NK-92 treated with Interleukin-12 subunit alpha and Interleukin-12 subunit beta, amount 100 ng/mL, for 24 hours (cell line): ENCODE measurements at places on chromosomes 4 and X.

DNA sequence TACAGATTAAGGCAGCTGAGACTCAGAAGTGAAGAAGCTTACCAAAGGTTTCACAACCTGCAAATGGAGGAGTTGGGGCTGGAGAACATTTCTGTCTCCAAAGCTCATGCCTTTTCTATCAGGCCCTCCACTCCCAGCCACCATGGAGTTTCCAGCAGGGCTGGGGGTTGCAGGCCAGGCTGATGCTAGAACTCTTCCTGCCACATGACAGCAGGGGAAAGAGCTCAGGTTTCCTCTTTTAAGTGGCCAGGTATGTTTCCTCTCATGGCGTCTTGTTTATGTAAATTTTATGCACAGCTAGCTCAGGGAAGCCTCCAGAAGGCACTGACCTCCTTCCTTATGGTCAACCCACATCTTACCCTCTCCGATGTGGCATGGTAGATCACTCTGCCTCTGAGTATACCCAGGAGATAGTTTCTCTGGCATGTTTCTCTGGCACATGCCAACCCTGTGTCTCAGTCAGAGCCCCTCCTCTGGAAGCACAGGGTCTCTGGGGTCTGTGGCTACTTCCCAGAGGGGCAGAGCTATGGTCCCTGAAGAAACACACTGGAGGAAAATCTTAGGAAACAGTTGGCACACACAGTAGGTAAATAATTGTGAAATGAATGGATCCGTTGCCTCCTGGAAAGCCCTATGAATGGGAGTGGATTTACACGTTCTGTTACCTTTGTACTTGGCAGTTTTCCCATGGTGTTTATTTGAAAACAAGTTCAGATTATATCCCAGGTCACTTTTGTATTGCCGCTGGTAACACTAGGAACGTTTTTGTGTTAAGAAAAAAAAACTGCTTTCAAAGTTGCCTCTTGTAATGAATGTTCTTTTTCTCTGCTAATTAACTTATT lies 28.9 kb downstream of the PDK3 start:
- DNase-seq: no peak

DNA sequence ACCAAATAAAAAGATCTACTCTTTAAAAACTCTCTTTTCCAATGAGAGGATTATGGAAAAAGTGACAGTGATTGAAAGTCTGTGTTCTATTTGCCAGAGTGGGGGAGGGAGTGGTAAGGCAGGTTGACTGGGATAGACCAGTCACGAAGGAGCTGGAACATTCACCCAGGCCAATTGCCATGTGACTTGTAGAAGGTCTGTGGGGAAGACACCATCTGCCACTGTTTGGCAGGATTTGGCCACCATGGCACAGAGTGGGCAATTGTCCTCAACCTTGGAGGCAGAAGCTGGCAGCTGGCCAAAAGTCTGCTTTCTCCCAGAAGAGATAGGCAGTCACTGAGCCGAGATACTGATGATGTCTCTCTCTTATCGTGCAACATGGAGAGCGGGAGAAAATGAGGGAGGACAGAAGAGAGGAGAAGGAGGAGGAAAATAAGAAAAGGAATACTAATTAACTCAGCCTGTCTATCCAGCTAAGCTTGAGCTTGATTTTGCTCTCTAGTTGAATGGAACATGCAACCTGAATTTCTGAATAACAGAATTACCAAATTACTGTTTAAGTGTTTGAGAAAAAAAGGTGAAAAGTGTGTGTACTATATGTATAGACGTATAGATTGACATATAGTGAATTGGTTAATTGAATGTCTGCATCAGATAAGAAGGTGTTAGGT lies 267.1 kb downstream of the ARHGAP24 start:
- DNase-seq: no peak

DNA sequence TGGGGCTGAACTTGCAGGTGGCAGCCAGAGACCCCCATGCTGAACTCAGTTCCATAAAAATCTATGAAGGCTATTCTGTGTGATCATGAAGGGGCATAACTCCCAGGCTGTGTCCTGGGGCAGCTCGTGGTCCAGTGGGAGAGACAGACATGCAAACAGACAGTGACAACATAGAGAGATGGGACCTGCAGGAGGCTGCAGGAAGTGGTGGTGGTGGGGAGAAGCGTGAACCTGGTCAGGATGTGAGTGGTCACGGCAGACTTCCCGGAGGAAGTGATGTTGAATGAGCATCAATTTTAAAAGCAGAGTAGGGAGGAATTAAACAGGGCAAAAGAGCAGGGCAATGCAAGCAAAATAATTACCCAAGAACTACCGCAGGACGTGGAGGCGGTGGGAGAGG lies 23.2 kb upstream of the SORCS2 start:
- DNase-seq: no peak

DNA sequence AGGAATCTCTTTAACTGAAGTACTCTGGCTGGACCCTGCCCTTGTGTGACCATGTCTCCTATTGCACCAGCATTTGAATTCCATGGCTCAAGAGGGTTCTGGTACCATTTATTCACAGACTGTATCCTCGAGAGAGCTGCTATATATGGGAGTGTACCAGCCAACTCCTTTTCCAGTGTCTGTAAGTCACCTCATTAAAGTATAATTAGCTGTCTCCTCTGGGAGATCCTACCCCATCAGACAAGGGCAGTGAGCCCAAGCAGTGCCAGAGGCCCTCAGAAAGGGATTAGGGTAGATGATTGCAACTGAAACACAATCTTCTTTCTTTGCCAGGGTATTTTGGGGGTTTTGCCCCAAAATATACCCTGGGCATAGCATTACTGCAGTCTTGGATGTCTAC lies 31.6 kb downstream of the GNL3L start:
- DNase-seq: no peak

GRCh38 chr4:77028246-77028645 lies 47.5 kb downstream of the CCNI start:
- no peak for DNase-seq

DNA sequence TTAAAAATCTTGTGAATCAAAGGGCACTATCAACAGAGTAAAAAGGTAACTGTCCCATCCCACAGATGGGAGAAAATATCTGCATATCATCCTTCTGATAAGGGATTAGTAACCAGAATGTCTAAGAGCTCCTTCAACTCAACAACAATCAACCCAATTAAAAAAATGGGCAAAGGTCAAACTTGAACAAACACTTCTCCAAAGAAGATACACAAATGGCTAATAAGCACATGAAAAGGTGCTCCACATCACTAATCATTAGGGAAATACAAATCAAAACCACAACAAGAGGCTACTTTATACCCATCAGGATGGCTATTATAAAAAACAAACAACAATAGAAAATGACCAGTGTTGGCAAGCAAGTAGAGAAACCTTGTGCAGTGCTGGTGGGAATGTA lies 43.3 kb downstream of the TMEM165 start:
- no peak for DNase-seq

- no peak for DNase-seq
These were observed 30.8 kb downstream of the SAT1 start for GRCh38 chrX:23813808-23814207.

GRCh38 chr4:79862821-79863220 lies 210.2 kb downstream of the ANTXR2 start:
- DNase-seq: no peak

- DNase-seq: no peak
These were observed 31.6 kb downstream of the RNF4 start for GRCh38 chr4:2500547-2500946.

- DNase-seq: no peak
These were observed 84.6 kb downstream of the GPR143 start for GRCh38 chrX:9681011-9681410.

DNA sequence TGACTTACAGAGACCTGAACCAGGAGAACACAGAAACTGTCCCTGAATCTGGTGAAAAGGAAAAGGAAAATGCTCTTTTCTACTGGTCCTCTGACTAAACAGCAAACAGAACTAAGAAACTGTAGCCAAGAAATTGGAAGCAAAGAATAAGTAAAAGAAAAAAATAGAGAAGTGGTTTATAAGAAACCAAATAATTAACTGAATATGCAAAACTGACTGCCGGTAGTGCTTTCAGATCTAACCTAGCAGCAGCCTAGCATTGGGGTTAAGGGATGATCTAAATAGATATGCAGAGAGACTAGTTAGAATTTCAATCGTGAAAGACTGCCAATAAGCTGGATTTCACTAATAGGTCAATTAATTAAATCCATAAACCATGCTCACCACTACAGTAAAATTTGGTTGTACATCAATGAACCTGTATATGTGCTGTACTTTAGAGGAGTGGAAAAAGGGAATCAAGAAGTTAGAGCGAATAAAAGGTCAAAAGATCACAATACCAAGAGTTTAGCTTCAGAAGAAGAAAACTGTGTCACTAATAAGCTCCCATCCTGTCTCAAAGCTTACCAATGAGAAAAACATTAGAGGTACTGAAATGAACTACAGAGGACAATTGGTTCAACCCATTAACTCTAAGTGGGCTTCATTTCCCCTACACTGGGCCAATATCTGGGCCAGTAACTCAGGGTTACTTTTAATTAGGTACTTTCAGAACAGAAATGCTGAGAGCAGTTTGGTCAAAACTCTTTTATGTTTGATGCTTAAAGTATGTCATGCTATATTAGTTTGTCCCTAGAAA lies 53.6 kb downstream of the KLHL13 start:
- DNase-seq: no peak

DNA sequence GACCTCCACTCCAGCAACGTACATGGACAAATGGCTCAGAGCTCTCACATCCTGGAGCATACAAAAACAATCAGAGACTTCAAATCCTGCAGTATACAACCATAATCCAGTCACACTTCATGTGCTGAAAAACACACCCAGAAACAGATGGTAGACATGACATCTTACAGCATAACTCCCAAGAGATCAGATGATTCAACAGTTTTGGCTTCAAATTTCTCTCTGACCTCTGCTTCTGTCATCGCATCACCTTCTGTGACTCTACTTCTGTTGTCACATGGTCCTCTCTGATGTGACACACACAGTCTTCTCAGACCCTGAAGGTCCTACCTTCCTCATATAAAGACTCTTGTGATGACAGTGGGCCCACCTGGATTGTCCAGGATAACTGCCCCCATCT lies 18.5 kb downstream of the SUV39H1 start:
- DNase-seq: no peak

DNA sequence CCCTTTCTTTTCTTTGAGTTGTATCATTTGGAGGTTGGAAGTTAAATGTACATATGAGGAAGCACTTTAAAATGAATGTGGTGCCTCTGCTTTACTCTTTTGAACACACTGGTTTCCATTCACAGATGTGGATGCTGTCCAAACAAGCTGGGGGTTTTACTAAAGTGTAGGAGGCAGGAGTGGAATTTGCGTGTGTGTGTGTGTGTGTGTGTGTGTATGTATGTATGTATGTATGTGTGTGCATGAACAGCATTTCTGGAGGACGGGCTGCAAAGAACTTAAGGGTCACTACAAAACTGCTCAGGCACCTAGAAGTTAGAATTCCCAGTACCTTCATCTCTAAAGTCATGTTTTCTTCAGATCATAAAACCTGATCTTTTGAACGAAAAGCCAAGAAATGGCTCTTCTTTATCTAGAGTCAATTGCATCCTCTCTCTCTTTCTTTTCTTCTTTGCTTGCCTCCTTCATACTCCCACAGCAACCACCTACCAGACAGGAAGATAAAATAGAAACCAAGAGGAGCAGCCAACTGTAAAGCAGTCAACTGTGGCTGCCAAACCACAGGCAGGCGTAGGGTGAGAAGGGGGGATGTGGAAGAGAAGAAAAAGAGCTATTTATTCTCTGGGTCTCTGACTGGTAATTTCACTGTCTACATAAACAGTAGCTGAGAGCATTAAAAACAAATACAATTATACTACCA lies 177.0 kb upstream of the RASGEF1B start:
- peak; percentile 1 for DNase-seq

- DNase-seq: no peak
These were observed 23.9 kb downstream of the SLC39A8 start for GRCh38 chr4:102321260-102321995.

GRCh38 chrX:33333271-33333670 lies 121.9 kb upstream of the DMD start:
- DNase-seq: no peak

DNA sequence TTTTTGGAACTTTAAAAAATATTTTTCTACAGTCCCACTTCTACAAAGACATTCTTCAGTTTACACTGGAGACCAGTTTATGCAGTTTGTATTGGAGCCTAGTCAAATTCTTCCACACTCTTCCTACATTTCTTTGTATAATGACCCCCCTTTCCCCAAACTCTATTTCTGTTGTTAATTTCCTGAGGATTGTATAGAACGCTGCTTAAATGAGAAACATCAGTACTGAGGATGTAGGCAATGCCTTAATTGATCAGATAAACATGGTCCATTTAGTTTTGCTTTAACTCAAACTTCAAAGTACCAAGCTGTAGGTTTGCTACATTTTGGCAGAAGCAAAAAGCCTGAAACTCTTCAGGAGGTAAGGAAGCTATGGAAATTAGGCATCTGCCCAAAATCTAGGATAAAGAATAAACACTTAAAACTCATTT lies 155.5 kb downstream of the SLC7A11 start:
- DNase-seq: no peak

DNA sequence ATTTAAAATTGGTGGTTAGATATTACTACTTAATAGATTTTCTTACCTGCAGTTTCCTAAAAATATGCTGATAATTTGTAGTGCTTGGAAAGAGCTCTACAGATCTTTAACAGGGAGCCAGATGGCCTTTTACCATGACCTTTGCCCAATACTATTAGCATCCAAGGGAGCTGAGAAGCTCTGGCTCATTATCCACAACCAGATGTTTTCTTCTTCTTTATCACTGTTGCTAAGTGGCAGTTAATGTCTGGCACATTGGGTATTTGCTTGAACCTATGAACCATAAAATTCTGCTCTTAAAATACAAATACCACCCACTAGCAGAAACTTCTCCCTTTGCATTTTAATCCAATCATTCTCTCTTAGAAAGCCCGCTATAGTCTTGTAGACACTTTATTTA lies 1480.3 kb downstream of the C4orf33 start:
- no peak for DNase-seq

- no peak for DNase-seq
These were observed 25.8 kb downstream of the RGS12 start for GRCh38 chr4:3318561-3319021.

GRCh38 chr4:139957986-139958738 lies 195.8 kb downstream of the MAML3 start:
- DNase-seq: no peak

- no peak for DNase-seq
These were observed 27.2 kb upstream of the C4orf17 start for GRCh38 chr4:99483636-99484035.

- DNase-seq: no peak
These were observed 1609.2 kb downstream of the STIM2 start for GRCh38 chr4:28469886-28470285.
